ENCODE measurements at places on chromosomes 2 and 18.

DNA sequence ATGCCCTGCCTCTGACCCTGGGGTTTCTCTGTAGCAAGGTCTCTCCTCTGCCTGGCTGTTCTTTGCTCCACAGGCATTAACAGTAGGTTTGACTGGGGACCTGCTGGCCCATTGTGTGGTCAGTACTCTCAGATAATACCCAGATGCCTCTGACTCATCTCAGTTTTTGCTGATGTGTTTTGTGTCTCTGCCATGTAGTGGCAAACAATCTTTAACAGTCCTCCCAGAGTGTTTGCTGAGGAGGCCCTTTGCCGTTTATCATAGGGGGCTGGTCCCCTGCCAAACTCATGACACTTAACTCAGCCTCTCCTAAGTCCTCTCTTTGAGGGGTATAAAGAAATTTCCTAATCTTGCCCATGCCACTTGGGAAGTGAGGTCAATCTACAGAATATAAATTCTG lies 793.7 kb upstream of the FANCL start:
- no peak for DNase-seq

GRCh38 chr2:164920430-164920829 lies 34.9 kb downstream of the SLC38A11 start:
- no peak for DNase-seq

GRCh38 chr2:109256921-109257320 lies 127.9 kb downstream of the SH3RF3 start:
- no peak for DNase-seq

- no peak for DNase-seq
These were observed 840 bp upstream of the PSD4 start for GRCh38 chr2:113172721-113173541.

DNA sequence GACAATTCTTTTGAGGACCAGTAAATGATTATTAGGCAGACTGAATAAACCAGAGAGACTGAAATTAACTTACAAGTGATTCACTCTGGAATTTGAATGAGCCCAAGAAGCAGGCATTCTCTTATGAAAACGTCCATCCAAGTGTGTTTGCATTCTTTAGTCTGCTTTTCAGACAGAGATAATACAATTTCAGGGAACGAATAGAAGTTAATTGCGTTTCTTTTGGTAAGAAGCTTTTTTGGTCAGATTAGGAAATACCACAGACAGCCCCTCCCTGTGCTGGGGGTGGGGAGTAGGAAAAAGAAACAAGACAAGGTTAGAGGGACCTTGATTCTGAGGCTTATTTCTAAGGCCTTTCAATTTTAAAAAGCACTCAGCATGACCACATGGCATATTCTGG lies 874.4 kb downstream of the SUCLG1 start:
- no peak for DNase-seq

- no peak for DNase-seq
These were observed 54.8 kb downstream of the ZNF407 start for GRCh38 chr18:74652392-74652988.

GRCh38 chr2:99860720-99861375 lies 281.5 kb downstream of the AFF3 start:
- DNase-seq = no peak

- no peak for DNase-seq
These were observed 142.5 kb downstream of the CDH19 start for GRCh38 chr18:66461344-66461743.

DNA sequence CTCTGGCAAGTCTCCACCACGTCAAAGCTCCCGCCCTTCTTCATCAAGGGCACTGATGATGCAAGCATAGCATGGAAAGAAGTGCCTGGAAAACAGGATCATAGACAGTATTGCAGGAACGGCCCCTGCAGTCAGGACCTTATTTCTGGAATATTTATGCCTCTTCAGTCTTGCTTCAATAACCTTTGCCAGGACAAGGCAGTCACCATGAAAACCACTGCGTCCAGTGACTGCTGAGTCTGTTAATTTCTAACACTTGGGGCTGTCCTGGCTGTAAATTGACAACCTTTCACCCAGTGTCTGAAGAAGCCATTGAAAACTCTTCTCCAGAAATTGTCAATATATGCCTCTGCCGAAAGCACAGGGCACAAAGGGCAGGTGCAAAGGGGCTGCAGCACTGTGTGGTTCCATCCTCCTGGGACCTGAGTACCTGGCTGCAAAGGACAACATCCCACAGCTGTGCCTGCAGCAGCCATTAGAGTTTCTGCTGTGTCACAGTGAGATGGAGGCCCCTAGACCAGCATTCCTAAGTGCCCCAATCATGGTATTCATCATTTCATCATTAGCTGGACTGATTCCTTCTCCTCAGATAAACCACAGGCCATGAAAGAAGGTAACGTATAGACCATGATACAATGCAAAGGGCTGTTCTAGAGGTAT lies 819.6 kb downstream of the RNF144A start:
- no peak for DNase-seq

DNA sequence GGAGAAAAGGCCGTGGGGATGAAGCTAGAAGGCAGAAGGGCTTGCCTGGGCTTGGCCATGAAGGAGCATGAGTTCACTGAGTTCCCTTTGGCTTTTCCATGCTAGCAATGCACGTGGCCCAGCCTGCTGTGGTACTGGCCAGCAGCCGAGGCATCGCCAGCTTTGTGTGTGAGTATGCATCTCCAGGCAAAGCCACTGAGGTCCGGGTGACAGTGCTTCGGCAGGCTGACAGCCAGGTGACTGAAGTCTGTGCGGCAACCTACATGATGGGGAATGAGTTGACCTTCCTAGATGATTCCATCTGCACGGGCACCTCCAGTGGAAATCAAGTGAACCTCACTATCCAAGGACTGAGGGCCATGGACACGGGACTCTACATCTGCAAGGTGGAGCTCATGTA lies 2.9 kb downstream of the CTLA4 start:
- DNase-seq = no peak

DNA sequence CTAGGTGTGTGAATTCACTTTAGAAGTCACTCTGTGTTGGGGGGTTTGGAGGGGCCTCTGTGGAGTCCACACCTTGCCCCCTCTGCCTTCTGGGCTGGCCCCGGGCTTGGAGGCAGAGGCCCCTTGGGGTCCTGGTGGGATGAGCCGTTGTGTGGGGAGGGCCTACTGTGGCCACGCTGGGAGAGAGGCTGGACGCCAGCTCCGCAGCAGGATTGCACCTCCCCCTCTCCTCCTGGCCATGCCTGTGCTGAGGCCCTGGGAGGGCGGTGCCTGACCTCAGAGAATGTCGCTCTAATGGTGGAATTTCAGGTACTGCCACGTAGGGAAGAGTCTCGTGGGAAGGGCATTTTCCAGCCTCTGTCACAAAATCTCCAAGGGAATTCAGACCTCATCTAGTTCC lies 237.0 kb downstream of the ATAD2B start:
- DNase-seq = no peak

GRCh38 chr2:9847140-9847539 lies 3.9 kb downstream of the TAF1B start:
- DNase-seq = no peak

GRCh38 chr18:49721981-49722380 lies 91.4 kb downstream of the ACAA2 start:
- DNase-seq = no peak

DNA sequence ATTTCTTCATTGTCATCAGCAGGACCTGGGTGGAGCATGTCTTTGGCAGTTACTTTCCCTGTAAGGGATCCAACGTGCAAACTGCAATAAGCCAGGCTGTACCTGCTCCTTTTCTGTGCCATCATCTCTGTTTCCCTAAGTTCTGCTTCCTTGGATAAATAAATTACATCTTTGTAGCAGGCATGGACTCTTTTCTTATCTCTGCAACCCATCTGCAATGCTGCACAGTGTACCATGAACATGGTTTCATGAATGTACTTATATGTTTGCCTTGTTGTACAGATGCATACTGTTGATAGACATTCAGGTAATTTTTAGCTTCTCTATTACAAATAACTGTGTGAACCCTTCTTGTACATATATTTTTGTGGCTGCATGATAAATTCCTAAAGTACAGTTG lies 616.7 kb upstream of the PIK3C3 start:
- DNase-seq = no peak

DNA sequence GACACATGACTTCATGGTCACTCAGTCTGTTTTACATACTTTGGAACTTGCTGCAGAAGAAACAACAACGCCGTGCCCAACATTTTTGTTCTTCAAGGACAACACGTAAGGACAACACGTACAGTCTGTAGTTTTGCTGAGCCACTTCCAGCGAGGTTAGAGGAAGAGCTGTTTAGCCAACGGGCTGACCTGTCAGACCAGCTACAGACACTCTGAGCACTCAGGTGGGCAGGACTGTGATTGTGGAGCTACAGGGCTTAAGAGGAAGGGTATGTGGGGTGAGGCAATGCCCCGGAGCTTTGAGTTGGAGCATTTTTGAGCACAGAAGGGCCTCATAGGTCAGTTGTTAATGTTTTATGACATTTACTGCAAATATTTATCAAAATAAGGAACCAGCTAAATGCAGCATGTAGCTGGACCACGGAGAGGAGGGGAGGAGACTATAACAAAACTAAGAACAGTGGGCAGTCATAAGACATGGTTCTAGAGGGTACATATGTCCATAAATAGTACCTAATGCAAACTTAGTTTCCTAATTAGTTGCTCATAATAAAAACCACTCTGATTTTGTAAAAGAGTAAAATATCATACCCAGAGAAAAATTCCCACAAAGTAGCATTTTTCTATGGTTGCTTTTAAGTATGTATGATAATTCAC lies 26.3 kb upstream of the NPC1 start:
- no peak for DNase-seq

GRCh38 chr18:79382681-79383387 lies 12.9 kb upstream of the NFATC1 start:
- DNase-seq = no peak

DNA sequence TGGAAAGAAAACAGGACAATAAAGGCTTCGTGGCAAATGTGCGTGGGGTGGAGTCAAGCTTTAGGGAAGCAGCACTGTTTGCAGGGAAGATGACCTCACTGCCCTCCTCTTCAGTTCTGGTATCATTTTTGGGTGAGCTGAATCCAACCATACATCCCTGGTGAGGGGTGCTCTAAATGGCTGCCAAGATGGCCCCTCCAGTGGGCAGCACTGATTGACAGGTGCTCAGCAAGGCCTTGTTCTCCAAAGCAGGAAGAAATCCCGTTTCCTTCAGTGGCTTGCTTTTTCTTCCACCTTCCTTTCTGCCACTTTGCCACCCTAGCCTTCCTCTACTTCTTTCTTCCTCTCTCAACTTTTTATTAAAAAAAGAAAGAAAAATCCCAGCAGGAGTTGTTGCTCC lies 132.8 kb upstream of the SP5 start:
- DNase-seq = no peak

GRCh38 chr2:37366773-37367172 lies 22.3 kb downstream of the QPCT start:
- DNase-seq = no peak

- no peak for DNase-seq
These were observed 266.1 kb upstream of the RAB6C start for GRCh38 chr2:129713337-129713736.

DNA sequence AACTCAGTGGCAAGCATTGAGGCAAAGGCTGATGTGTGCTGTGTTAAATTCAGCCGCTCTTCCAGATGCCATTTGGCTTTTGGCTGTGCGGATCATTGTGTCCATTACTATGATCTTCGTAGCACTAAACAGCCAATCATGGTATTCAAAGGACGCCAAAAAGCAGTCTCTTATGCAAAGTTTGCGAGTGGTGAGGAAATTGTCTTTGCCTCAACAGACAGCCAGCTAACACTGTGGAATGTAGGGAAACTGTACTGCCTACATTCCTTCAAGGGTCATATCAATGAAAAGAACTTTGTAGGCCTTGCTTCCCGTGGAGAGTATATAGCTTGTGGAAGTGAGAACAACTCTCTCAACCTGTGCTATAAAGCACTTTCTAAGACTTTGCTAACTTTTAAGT lies 195.5 kb upstream of the RAB12 start:
- DNase-seq = no peak

GRCh38 chr2:38835015-38835601 lies 40.6 kb downstream of the DHX57 start:
- no peak for DNase-seq

- DNase-seq = no peak
These were observed 386.5 kb upstream of the DCC start for GRCh38 chr18:51953521-51953920.

- no peak for DNase-seq
These were observed 227.9 kb upstream of the SIX2 start for GRCh38 chr2:45237128-45237527.

DNA sequence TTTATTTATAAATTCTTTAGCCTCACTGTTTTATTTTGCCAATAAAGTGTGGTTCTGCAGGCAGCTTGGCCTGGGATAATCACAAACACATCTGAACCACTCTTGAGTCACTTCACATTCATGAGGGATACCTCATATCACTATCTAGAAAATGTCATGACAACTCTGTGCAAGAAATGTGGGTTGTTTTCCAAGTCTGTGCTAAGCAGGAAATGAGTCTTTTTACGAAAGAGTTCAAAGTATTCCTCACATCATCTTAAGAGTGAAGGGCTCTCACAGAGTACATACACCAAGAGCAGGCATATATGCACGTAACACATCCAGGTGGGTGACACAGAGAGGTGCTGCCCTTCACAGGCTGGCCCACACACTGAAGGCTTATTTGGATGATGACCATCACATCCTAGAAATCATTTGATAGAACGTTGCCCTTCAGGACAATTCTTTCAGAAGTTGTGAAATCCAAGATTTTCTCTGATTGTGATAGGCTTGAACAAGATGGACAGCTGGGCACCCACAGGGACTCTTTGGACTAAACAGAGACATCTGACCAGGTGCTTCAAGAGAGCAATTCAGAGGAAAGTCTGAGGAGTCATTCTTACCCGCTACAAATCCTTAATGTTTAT lies 811.1 kb upstream of the LRATD1 start:
- DNase-seq = no peak

DNA sequence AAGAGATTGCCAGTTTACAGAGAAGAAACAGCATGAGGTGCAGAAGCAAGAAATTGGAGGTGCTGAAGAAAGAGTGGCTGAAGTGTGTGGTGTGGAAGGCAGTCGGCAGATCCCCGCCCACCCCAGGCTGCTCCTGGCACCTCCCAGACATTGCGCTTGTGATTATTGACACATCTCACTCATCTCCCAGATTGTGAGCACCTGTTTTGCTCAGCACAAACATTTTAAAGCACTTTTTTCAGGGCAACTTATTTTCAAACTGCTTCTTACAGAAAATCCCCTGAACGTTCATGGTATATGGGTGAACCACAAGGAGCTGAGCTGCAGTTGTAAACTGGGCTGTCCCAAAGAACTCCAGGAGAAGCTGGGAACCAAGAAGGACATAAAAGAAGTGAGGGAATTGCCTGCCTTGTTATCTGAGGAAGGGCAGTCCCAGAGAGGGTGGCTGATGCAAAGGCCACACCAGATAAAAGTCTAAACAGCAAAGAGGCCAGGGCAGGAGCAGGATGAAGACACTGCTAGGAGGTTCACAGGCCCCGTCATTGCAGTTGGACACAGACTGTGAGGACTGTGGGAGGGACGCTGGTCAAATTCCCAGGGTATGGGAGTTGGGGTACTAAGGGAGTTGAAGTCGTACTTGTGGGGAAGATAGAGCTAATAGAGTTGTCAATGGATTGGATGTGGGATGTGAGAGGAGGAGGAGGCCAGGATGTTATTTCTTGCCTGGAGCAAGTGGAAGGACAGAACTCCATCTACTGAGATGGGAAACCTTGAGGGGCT lies 65.1 kb downstream of the INPP4A start:
- no peak for DNase-seq

- DNase-seq = no peak
These were observed 940.5 kb upstream of the DDX18 start for GRCh38 chr2:116874021-116874420.
